ENCODE measurements at places on chromosomes 5 and 9.

DNA sequence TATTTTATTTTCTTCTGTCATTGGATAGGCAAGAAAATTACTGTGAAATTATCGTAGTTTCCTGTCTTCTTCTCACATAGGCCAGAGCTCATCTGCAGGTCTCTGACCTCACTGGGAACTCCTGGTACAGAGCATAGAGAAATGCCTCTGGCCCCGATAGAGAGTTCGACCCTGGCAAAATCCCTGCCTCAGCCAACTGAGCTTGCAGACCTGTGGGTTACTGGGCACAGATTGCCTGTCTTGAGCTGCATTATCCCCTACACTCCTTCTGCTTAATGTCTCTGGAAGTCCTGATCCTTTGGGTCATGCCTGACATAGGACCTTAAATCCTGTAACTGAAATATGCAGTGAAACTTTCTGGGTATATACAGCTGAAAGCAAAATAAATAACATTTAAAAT, 439.3 kb upstream of the CTNND2 start:
- DNase-seq: no peak

DNA sequence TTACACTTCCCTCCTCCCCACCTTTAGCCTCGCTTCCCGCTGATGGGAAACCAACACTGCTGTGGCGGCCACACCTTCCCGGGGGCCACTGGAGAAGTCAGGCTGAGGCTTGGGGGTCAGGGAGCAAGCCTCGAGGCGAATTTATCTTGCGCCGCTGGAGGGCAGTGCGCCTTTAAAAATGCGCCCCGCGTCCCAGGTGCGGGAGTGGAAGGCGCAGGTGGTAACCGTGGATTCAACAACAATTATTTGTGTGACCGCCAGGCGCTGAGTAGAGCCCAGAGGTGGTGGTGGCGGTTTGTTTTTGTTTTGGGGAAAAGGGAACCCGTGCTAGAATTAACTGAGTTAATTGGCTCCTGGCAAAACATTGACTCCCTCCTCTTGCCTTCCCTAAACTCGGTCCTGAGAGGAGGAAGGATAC, 1.1 kb downstream of the CFAP77 start:
- peak; percentile 42 for DNase-seq

- no peak for DNase-seq
Measured at GRCh38 chr5:158992037-158992740, 107.5 kb downstream of the EBF1 start.

- DNase-seq: peak; percentile 55
Measured at GRCh38 chr5:54440456-54440893, 15.0 kb upstream of the HSPB3 start.

DNA sequence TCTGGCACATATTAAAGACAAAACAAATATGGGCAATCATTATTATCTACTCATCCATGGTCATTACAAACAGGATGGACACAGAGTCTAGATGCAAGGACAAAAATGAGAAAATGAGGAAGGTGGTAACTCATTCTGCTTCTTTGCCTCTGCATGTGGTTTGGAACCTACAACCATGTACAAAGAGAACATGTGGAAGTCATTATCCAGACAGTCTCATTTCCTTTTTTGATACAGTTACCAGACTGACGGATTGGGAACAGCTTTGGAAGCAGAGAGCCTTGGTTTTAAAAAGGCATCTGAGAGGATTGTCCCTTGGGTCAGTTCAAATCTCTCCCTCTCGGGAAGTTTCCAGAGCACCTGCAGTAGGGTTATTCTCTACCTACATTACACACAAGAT, 433.4 kb upstream of the TNC start:
- DNase-seq: no peak

- DNase-seq: no peak
Measured at GRCh38 chr9:79507801-79508200, 64.0 kb upstream of the TLE4 start.

GRCh38 chr5:126365446-126366198, 57.6 kb upstream of the GRAMD2B start:
- DNase-seq: peak; percentile 87

DNA sequence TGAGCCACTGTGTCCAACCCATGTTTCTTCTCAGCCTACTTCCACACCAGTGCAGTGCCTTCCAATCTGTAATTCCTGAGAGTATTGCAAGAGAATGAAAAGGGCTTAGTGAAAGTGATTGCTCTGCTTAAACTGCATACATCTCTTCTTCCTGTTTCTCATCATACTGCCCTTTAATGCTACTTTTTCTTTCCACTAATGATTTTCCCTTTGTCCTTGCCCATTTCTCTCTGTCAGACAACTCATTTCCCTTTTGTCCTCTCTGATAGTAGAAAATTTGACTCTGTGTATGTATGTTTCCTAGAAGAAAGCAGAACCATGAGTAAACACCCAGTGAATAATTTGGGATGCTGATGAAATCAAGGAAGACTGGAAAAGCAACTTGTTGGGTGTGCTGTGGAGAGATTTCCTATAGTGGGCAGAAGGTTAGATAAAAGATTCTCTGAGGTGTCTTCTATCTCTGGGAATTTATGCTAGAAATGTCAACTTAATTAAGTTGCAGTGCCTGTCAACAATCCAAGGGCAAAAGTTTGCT, 102.2 kb upstream of the CHD1 start:
- DNase-seq: peak; percentile 61
